Left lung (tissue), 14 donors: ENCODE measurements at places on chromosomes 5 and 9. TPM values are rescaled to one million over a fixed set of nuclear protein-coding genes. Genes with fewer than 3 reads are reported as not detected.

Gene ADRA1B
- total RNA-seq = 2.5 TPM

Gene GPX8
- 49.6 TPM for total RNA-seq

Gene RGS7BP
- total RNA-seq = 3.5 TPM

- no peak overlapping the region for H3K4me3 ChIP-seq
- no peak for DNase-seq
- no peaks in the 10 kb centered on the region for H3K4me1 ChIP-seq
- no peaks in the 10 kb centered on the region for H3K27me3 ChIP-seq
- no peaks in the 10 kb centered on the region for H3K36me3 ChIP-seq
These were observed 265.9 kb upstream of the NR4A3 start for GRCh38 chr9:99555792-99556191.

- H3K36me3 ChIP-seq = peaks cover 5% of the 10 kb centered on the region
- no peak overlapping the region for H3K4me3 ChIP-seq
- H3K27me3 ChIP-seq = no peaks in the 10 kb centered on the region
- DNase-seq = no peak
These were observed 7.4 kb upstream of the CARD19 start for GRCh38 chr9:93088656-93089015.

- H3K4me3 ChIP-seq = peak overlapping the region; percentile 11
- DNase-seq = no peak
- H3K4me1 ChIP-seq = peaks cover 69% of the 10 kb centered on the region
- peaks cover 28% of the 10 kb centered on the region for H3K27me3 ChIP-seq
These were observed 4.1 kb downstream of the DAPK1 start for GRCh38 chr9:87501806-87502205.

DNA sequence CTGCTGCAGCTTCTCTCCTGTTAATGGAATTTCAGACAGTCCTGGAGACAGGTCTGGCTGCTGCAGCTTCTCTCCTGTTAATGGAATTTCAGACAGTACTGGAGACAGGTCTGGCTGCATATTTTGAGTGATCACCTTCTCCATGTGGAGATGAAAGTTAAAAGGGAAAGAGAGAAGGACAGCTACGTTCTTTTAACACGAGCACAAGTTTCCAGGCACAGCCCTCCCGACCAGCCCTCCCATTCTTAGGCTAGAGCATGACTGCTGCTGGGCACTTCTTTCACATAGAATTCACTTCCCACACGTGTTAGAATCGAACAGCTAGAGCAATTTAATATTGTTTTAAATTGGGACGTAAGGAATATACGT, 133.3 kb upstream of the DMRT1 start:
- H3K27ac ChIP-seq = no peak overlapping the region
- peaks cover 25% of the 10 kb centered on the region for H3K36me3 ChIP-seq
- H3K4me1 ChIP-seq = peaks cover 25% of the 10 kb centered on the region
- no peaks in the 10 kb centered on the region for H3K27me3 ChIP-seq
- H3K4me3 ChIP-seq = peak overlapping the region; percentile 32

GRCh38 chr9:127651697-127652610, 39.9 kb downstream of the STXBP1 start:
- peaks cover 20% of the 10 kb centered on the region for H3K36me3 ChIP-seq
- H3K27ac ChIP-seq = peak overlapping the region; percentile 13
- DNase-seq = no peak
- H3K4me3 ChIP-seq = no peak overlapping the region
- H3K27me3 ChIP-seq = no peaks in the 10 kb centered on the region
- peaks cover 2% of the 10 kb centered on the region for H3K4me1 ChIP-seq

DNA sequence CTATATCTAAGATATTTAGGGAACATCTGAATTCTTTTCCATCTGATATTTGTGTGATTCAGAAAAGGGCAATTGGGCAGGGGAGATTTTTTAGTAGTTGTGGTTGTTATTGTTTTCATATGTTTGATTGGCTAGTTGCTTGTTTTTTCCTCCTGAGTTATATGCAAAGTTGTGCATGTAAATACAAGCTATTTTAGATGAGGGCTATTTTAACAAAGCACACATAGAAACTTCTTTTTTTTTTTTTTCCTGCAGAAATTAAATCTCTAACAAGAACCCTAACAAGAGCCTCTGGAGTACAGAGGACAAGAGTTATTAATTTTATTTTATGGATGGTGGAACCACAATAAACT, 559.1 kb downstream of the CETN3 start:
- no peaks in the 10 kb centered on the region for H3K36me3 ChIP-seq
- no peaks in the 10 kb centered on the region for H3K4me1 ChIP-seq
- no peaks in the 10 kb centered on the region for H3K27me3 ChIP-seq
- no peak for DNase-seq
- no peak overlapping the region for H3K4me3 ChIP-seq
- no peak overlapping the region for H3K27ac ChIP-seq
